D341Med (cell line): ENCODE measurements at places on chromosomes 5 and 9.

DNA sequence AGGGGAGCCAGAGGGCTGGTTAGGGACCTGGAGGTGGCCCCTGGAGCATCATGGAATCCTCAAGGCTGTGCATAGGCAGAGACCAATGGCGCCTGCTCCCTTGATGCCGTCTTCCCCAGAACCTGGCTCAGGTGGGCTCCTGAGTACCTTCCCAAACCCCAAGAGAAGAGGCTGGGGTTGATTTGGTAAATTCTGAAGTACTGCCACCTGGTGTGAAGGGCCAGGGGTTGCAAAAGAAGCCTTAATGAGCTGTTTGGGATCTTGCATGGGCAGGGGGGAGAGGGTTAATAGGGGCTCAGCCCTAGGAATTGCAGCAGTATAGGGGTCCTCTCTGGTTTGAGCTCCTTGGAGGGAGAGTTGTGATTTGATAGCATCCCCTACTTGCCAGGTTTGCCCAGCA lies 52.1 kb downstream of the CYSTM1 start:
- no peak for DNase-seq

- no peak for DNase-seq
These were observed 180.2 kb downstream of the DENND1A start for GRCh38 chr9:123749580-123750202.

DNA sequence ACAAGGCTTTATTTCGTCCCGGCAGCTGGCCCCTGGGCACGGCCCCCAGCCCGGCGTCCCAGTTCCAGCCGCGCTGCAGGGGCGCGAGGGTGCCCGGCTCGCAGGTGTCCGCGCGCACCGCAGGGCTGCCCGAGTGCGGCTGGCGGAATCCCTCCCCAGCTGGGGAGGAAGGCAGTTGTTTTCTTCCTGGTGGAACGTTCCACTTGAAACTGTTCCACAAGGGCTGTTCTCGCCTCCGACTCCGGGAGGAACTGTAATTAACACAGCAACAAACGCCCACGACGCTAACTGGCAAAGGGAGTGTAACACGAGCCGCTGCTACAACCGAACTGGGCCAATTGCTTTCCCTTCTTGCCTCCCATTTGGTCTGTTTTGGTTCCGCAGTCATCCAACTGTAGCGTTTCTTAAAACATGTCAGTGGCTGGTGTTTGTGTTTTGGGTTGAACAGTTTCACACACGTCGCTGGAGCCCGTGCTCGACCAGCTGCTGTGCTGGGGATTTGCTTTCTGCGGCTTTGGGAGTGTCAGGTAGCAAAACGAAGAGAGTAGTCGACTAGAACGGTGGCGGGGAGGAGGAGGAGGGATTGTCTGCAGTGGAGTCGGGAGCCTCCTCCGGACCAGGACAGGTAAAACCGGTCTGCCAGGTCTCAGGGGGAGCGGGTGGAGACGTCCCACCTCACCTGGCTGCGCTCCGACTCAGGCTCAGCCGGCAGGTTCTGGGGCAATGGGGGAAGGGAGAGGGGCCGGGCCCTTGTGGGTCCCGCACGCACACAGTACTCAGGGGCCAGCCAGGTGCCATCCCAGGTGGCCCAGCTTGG lies 131.6 kb upstream of the NIPBL start:
- DNase-seq, result peak; percentile 92

DNA sequence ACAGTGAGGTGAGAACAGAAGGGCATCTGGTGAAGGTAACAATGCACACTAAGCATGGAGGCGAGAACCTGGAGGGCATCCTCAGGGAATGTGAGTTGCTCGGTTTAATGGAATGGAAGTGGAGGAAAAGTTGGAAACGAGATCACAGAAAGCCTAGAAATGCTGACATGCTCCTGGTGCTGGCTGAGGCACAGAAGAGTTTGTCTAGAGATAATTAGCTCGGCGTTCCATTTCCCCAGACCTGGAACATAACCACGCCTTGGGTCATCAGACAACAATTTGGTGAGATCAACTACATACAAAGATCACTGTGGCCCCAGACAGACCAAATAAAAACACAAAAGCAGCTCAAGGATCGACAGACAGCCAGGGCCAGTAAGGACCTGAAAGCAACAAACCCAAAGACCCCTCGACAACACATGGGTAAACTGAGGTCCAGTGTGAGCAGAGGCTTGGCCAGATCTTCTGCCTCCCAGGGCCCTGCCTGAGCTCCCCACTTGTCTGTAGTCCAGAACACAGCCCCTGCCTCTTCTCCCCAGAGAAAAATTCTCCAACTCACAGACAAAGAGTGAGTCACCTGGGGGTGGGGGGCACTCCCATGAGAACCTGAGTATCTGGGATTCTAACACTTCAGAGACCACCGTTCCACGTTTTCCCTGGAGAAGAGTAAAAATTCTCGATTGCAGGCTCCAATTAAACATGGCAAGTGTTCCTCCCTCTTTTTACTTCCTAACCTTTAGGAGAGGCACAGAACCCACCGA lies 52.5 kb downstream of the SHB start:
- no peak for DNase-seq

DNA sequence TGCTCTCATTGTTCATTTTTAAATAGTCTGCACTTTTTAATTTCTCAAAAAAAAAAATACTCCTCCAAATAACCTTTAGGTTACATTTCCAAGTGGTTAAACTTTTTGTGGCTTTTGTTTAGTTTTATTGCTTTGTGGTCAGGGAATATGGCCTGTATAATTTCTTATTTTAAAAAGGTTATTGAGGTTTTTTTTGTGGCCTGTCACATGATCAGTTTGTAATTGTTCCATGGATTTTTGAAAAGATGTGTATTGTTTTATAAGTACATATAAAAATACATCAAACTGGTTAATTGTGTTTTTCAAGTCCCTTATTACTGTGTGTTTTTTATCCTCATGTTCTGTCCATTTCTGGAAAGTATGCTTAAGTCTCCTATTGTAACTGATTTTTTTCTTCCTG lies 64.0 kb downstream of the ZNF618 start:
- DNase-seq, result no peak

DNA sequence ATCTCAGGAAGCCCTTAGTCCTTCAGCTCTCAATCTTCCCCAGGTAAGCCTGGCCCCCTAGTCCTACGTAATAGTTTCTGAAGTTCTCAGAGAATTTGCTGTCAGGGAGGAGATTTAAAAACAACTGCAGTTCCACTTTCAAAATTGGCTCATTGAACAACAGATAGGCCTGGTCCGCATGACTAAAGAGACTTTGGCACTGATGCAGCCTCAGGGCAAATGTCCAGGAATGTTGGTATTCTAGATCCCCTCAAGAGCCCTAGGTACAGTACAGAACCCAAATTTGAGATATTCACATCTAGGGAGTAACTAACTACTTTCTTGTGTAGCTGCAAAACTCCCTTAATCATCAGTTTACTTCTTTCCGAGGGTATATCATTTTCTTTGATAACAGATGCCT lies 162.8 kb downstream of the GABRG2 start:
- no peak for DNase-seq

DNA sequence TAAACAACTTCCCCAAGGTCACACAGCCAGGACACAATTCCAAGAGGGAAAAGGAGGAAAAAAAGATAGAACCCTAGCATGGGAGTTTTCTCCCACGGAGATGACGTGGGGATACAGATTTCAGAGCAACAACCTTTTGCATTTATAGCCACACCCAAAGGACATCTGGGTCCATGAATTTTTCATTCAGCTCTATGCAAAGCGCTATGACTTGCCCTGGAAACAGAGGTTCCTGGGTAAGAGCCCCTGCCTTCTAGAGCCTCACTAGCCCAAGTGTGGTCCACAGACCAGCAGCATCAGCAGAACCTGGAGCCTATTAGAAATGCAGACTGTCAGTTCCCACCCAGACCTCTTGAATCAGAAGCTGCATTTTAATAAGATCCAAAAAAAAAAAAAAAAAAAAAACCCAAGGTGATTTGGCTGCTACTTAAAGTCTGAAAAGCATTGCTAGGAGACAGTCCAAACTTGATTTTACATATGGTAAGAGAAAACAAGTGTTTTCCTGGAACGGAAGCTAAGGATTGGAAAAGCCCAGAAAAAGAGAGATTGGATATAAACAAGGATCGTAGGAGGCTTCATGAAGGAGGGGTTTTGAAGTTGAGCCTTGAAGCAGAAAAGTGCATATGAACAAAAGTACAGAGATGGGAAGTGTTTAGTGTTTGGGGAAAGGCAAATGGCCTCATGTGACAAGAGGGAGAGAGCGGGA lies 17.6 kb upstream of the ADAM19 start:
- no peak for DNase-seq

GRCh38 chr5:172534229-172535107 lies 80.1 kb upstream of the SH3PXD2B start:
- DNase-seq, result no peak

GRCh38 chr5:16618138-16618897 lies 1.5 kb upstream of the RETREG1 start:
- no peak for DNase-seq

DNA sequence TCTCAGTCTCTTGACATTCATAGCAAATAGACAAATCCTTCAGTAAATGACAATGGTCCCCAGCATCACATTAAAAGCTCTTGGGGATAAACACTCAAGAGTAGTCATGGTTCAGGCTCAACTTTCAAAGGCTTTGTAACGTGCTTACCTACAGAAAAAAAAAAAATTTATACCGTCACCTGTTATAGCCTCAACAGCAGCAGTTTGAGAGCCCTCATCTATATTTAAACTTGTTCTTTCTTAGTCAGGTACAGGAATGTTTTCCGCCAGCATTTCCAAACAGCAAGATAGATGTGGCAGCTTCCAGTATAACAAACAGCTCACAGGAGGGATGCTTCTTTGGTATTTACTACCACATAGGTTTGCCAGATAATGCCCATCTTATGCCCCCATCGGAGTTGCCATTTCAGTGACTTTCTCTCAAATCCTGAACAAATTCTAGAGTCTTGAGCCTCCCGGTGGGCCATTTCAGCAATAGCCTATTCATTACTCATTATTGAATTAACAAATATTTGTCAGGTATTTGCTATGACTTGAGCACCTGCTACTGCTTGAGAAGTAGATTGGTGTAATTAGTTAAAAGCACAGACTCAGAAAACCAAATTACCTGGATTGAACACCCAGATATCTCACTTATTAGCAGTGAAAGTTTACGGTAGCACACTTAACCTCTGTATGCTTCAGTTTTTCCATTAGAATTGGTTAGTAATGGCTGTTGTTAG lies 470.0 kb downstream of the EBF1 start:
- no peak for DNase-seq

- DNase-seq, result no peak
These were observed 822 bp upstream of the TNIP1 start for GRCh38 chr5:151081431-151082281.

GRCh38 chr5:168843277-168844015 lies 264.3 kb upstream of the PANK3 start:
- no peak for DNase-seq
